Heart left ventricle (tissue), 16 donors: ENCODE measurements at places on chromosomes 2 and 18. TPM values are rescaled to one million over a fixed set of nuclear protein-coding genes. Genes with fewer than 3 reads are reported as not detected.

The DSEL gene
- 0.61 TPM for polyA plus RNA-seq

The GCG gene
- not detected for polyA plus RNA-seq

DNA sequence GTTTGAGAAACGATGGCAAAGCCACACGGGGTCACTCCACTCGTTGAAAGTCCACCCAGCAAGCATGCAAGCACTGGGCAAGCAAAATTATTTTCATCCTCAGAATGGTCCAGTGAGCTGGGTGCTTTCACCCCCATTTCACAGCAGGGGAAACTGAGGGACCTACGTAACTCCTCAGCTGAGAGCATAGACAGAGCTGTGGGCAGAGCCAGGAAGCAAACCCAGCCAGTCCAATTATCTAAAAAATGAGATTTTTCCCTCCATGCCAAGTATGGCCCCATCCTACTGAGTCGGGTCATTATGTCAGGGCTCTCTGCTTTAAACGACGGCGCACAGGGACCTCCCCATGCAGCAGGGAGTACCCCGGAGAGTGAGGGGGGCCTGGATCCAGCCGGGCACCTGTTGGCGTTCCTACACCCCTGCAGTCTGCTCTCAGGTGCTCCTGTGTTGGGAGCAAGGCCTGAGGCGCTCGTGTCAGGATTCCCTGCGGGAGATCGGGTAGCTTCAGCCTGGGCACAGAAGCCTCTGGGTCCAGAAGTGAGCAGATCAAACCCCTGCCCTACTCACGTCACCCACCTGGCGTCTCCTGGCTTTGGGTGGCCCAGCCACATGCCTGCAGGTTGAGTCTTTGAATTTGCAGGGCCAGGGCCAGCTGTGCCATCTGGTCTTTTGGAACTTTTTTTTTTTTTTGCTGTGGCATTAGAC lies 17.3 kb downstream of the TWIST2 start:
- DNase-seq = no peak

DNA sequence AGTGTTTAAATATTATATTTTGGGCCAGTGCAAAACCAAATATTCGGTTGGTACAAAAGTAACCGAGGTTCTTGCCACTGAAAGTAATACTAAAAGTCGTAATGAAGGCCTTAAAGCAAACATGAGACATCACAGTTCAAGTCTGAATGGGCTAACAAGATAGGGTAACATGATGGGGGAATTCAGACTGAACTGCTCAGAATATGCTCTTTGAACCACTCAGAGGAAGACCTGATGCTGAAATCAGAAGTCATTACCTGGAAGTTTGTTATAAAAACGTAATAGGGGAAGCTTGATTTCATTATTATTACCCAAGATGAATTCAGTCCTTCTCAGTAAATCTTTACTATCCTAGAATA lies 26.6 kb downstream of the CDKL4 start:
- DNase-seq = no peak

GRCh38 chr2:150135223-150135883 lies 352.1 kb downstream of the RND3 start:
- DNase-seq = no peak

DNA sequence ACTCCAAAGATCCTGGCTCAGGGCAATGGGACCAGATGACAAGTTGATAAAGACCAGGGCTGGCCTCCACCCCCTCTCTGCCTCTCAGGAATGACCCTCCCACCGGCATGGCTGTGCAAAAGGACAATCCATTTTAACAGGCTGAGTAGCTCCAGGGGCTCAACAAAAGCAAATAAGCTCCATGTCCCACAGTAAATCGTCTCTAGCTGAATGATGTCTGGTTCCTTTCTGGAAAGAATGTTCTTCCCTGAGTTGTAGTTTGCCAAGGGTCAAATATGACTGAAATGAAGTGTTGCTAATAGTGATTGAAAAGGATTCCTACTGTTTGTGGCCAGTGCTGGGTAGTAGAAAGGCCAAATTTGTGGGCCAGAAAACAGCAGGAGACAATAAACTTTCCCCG lies 434.4 kb upstream of the ETAA1 start:
- DNase-seq = no peak

DNA sequence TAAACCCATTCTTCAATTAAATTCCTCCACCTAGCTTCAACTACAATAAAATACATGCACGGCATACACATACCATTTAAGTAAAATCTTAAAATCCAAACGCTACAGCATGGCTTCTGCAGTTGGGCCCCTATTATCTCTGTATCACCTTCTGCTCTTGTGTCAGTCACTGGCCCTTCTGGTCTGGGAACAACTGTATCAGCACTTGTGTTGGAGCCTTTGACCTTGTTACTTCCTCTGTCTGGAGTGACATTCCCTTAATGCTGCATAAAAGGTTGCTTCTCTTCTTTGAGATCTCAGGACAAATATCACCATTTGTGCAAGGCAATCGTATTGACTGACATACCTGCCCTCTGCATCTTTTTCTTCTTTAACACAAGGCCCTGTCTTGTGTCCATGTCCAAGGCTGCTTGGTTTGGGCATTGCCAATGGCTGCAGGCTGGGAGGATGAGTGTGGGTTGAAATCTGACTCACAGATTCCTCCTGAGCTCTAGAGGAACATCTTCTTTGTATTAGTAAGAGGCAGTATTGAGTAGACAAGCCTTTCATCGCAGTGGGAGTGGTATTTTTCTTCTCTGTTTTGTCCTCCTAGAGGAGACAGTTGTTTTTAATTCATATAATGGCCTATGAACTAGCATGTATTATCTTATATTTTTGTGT lies 267.8 kb upstream of the TRIB2 start:
- no peak for DNase-seq

- DNase-seq = no peak
These were observed 636.1 kb upstream of the KLHL29 start for GRCh38 chr2:22748909-22749308.

GRCh38 chr2:16899958-16900357 lies 234.3 kb upstream of the CYRIA start:
- no peak for DNase-seq

- DNase-seq = no peak
These were observed 37.6 kb upstream of the MGAT4A start for GRCh38 chr2:98768384-98769113.
